ENCODE measurements at places on chromosomes 11 and 22.

GRCh38 chr22:49817359-49817758, 10.3 kb downstream of the BRD1 start:
- H3K27ac ChIP-seq = no peak overlapping the region
- no peak for DNase-seq
- H3K27me3 ChIP-seq = no peaks in the 10 kb centered on the region
- no peaks in the 10 kb centered on the region for H3K4me1 ChIP-seq
- peaks cover 27% of the 10 kb centered on the region for H3K36me3 ChIP-seq

- H3K27ac ChIP-seq = no peak overlapping the region
- no peaks in the 10 kb centered on the region for H3K27me3 ChIP-seq
- peaks cover 4% of the 10 kb centered on the region for H3K36me3 ChIP-seq
These were observed 77.0 kb downstream of the NAT10 start for GRCh38 chr11:34182425-34182824.

- H3K36me3 ChIP-seq = no peaks in the 10 kb centered on the region
- H3K4me3 ChIP-seq = no peak overlapping the region
- no peak for DNase-seq
- H3K4me1 ChIP-seq = no peaks in the 10 kb centered on the region
- H3K27ac ChIP-seq = no peak overlapping the region
These were observed 32.8 kb downstream of the NRXN2 start for GRCh38 chr11:64690235-64690634.

- DNase-seq = peak; percentile 90
- no peaks in the 10 kb centered on the region for H3K36me3 ChIP-seq
- H3K27ac ChIP-seq = no peak within 1 kb of the TSS
- peaks cover 10% of the 10 kb centered on the region for H3K4me1 ChIP-seq
- H3K27me3 ChIP-seq = no peaks in the 10 kb centered on the region
These were observed at the start of gene ST3GAL4 for GRCh38 chr11:126355324-126355925. Gene ST3GAL4 (plus strand): TSS chr11:126355686. CDS start chr11:126406156, 50,470 bp downstream.

DNA sequence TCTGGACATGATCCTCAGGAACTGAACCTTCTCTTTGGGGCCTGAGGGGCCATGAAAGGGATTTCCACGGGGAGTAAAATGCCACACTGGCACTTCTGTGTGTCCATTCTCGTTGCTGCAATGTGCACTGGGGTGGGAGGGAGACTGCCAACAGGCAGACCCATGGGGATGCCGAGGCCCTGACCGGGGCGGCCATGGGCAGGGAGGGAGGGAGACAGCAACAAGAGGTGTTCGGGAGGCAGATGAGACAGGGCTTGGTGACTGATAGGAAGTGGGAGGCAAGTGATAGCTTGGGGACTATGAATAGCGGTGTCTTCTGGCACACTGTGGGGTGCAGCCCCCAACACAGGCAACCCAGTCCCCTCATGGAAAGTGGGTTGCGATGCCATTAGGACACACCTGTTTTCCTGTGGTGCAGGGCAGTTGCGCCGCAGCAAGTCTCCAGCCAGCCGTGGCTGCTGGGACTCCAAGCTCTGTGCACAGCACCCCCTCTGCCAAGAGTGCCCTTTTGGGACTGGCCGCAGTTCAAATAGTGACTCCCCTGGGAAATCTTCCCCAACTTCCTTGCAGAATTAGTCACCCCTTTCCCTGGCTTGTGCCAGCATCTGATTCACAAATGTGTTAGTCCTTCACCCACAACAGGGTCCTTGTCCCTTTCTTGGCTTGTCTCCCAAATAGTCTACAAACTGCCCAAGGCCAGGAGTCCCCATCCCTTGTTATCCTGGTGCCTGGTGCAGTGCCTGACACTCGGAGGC, 88.8 kb downstream of the CHST1 start:
- H3K27me3 ChIP-seq = peaks cover 31% of the 10 kb centered on the region
- H3K27ac ChIP-seq = no peak overlapping the region
- DNase-seq = no peak
